ENCODE measurements at places on chromosomes 4 and X.

- DNase-seq, result no peak
These were observed 240.2 kb downstream of the ADGRL3 start for GRCh38 chr4:61440321-61440720.

GRCh38 chr4:15504041-15504440, 34.4 kb downstream of the CC2D2A start:
- no peak for DNase-seq

GRCh38 chr4:1126506-1126905, 13.1 kb upstream of the RNF212 start:
- DNase-seq, result no peak

GRCh38 chrX:16573781-16574180, 76.2 kb upstream of the S100G start:
- DNase-seq, result no peak

All from dorsolateral prefrontal cortex (tissue), 122 donors.